ENCODE measurements at places on chromosomes 11 and 22.

- DNase-seq = peak; percentile 73
Observed at GRCh38 chr11:5808500-5809121, at the start of gene OR52N2. OR52N2 (plus strand) TSS chr11:5808924; CDS start chr11:5820336, 11,412 bp downstream.

DNA sequence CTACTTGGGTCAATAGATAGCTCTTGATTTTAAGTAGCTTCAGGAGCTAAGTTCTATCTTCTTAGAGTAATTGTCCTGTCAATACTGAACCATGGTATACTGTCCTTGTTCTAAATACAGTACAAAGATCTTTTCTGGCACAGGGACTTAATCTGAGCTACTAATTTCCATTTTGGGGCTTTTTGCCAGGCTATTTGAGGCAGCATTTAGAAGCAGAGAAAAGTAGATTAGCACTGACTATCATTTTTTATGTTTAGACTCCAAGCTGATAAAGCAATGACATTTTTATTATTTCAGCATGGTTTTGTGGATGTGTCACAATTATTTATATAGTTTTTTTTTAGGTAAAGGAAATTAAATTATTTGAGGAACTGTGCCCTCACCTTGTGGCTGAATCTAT lies 163.2 kb downstream of the FAT3 start:
- DNase-seq = no peak

DNA sequence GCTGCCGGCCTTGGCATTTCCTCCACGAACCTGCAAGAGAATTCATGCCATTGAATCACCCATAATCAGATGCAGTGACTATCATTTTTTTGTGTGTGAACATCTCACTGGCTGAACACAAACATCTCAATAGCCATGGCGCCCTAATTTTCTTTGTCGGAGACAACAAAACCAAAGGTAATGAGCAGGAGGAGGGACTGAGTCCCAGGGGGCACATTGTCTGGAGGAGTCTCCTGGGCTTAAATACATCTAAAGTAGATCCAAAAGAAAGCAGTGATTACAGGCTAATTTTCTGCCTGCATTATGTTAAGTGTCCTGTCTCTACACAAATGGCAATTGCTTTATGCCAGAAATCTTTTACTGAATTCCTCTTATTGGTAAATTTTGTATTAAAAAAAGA lies 113.5 kb downstream of the NTM start:
- no peak for DNase-seq

DNA sequence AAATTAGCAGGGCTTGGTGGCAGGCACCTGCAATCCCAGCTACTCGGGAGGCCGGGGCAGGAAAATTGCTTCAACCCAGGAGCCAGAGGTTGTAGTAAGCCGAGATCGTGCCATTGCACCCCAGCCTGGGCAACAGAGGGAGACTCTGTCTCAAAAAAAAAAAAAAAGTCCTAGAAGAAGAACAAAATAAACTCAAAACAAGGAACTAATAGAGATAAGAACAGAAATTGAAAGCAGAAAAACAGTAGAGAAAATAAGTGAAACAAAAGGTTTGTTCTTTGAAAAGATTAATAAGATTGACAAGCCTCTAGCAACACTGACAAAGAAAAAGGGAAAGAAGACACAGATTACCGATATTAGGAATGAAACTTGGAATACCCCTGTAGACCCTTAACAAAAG lies 45.1 kb upstream of the CBX7 start:
- no peak for DNase-seq

- DNase-seq = no peak
Observed at GRCh38 chr11:68298659-68299516, 13.5 kb upstream of the LRP5 start.

DNA sequence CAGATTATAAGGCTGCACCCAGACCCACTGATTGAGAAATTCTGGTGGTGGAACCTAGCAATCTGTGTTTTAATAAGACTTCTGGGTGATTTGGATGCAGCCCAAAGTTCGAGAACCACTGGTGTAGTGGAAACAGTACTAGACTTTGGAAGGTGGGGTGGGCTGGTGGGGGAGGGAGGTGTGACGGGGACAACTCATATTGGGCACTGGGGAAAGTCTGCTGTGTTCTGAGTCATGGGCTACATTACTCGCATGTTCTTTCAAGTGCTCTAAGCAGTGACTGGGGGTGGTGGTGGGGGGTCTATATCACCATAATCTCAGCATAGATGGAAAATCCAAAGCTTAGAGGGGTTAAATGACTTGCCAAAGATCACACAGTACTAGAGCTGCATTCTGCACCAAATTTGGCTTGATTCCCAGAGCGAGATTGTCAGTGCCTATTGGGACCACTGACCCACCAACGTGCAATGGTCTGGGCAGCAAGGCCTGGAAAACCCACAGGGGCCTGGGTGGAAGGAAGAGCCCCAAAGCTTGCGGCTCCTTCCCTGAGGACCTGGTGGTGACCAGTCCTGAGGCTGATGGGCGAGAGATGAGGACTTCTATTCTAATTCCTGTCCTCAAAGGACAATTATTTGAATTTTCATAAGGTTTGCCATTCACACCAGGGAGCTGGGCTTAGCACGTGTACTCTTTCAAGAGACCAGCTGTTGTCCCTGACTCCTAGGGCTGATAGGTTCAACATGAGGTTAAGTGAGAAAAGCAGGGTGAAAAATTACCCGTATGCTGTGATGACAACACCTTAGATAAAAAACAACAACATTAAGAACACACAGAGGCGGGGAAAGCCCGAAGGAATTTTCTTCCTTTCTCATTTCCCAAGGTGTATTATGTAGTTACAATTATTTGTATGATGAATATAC lies 77.5 kb upstream of the NARS2 start:
- DNase-seq = no peak

GRCh38 chr11:46279126-46280099 lies 2.0 kb downstream of the CREB3L1 start:
- peak; percentile 79 for DNase-seq

All from astrocyte of the spinal cord (primary cell).